ENCODE measurements at places on chromosomes 1 and 21.
A peak's percentile ranks its signal among the peaks of the same experiment; 100 is the strongest.

- no peak for DNase-seq
Measured at GRCh38 chr1:198649968-198650338, 11.1 kb downstream of the PTPRC start.

- peak; percentile 68 for DNase-seq
Measured at GRCh38 chr1:9942399-9942938, 722 bp downstream of the LZIC start.

DNA sequence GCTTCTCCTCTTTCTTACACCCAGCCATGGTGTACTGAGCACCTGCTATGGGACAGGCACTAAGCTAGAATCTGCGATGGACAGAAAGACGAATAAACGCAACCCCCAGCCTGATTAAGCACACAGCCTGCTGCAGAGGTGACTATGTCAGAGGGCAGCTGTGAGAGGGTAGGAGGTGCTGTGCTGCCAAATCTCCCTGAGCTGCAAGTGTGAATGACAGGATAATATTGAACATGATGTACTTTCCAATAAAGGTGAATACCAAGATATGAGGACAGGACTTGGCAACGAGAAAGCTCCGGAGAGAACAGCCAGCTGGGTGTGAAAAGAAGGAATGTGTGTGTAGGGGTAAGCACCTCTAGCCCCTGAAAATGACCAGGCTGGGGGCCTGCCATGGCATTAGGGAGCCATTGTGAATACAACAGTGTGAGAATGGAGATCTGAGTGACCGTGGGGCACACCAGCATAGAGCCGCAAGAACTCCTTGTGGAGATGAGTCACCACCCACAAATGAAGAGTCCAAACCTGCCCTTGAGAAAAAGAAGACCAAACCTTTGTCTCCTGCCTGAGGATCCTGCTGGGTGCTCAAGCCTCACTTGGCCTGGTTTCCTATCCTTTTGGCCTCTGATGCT, 83.0 kb upstream of the ATF3 start:
- peak; percentile 80 for DNase-seq

GRCh38 chr1:243354511-243355153, 98.8 kb downstream of the SDCCAG8 start:
- DNase-seq: peak; percentile 9

DNA sequence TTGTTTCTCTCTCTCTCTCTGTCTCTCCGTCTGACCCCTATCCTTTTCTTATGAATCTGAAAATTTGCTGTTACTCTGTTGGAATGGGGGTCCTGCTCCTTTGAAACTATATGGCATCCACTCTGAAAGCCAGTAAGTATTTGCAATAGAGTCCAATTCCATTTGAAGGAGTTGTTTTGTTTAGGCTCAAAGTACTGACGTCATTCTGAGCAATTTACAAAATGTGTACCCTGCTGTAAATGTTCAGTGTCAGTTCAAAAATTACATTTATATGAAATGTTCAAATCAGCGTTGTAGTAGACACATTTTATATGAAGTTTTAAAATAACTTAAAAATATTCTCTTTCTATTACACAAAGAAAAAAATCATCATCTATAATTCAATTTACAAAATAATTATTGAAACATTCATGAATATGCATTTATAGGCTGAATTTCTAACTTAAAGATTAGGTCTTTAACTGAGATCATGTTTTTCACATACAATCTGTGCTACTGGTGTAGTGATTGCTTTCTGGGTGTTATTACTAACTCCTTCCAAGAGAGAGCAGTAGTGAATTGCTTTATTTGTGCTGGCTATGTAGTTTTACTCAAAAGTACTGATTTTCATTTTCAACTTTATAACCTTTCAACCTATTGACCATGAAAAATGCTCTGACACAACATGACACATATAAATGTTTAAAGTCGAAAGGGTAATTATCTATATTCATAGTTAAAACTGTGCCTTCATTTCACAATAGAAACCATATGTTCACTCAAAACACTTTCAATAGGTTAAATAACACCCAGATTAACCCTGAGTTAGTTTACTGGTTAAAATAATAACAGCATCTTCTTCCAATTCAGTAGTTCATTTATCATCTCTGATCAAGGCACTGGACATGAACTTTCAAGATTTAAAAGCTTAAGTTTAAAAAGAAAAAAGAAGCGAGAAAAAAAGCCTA, 253.1 kb upstream of the ADGRL4 start:
- DNase-seq: peak; percentile 47

DNA sequence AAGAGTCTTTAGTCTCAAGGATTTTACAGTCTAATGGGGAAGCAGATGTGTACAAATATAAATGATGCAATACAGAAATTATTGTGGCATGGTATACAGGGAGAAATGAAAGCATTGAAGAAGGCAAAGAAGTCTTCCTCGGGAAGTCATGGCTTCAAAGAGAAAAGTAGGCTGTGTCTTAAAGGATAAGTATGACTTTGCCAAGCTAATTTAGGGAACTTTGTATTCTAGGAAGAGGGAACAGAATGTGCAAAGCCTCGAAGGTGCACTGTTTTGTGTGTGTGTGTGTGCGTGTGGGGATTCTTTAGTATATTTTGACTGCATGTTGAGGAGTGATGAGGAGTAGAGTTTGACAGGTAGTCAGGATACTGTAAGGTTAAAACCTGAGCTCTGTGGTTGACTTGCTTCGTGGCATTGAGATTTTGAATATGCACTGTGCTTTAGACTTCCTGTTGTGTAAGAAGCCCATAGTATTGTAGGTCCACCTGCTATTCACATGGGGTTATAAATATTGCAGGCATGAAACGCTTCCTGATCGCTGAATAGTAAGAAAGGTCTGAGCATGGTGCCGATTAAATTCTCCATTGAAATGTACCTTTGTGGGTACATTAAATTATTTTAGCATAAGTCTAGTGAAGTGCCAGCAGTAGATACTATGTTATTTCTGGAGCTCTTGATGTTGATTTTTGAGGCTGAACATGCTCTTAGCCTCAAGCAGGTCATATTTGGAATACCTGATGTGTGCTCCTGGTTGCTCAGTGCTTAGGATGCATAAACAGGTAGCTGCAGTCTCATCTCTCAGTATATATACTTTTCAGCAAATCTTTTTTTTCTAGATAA, 8.0 kb downstream of the SMAP2 start:
- DNase-seq: no peak

GRCh38 chr1:55916481-55916880, 662.9 kb downstream of the PLPP3 start:
- DNase-seq: peak; percentile 52

DNA sequence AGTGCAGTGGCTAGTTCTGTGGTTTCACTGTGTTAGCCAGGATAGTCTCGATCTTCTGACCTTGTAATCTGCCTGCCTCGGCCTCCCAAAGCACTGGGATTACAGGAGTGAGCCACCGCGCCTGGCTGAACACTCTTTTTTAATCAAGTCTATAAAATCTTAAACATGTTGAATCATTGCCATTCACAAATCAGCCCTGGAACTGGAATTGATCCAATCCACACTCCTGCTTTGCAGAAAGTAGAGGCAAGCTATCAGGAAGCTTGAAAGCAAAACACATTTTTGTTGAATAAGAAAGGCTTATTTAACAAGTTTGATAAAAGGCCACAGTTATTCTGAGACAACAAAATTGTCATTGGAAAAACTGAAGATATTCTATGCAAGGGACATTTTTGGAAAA, 18.3 kb upstream of the EFHD2 start:
- DNase-seq: peak; percentile 41

DNA sequence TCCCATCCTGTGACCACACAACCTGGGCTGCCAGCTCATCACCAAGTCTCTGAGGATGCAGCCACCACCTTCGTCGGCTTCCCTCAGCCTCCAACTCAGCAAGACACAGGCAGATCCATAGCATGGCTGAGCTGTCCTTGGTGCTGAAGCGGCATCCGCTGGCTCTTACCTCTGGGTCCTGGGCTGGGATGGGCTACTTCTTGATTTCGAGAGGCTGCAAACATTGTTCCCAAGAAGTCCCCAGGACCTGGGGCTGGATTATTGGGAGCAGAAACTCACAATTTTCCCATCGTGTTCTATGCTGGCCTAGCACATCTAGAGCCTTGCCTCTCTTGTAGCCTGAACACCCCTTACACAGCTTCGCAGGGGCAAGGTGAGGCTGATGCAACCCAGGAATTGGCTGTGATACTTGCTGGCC, 24.9 kb upstream of the C1QA start:
- peak; percentile 59 for DNase-seq

DNA sequence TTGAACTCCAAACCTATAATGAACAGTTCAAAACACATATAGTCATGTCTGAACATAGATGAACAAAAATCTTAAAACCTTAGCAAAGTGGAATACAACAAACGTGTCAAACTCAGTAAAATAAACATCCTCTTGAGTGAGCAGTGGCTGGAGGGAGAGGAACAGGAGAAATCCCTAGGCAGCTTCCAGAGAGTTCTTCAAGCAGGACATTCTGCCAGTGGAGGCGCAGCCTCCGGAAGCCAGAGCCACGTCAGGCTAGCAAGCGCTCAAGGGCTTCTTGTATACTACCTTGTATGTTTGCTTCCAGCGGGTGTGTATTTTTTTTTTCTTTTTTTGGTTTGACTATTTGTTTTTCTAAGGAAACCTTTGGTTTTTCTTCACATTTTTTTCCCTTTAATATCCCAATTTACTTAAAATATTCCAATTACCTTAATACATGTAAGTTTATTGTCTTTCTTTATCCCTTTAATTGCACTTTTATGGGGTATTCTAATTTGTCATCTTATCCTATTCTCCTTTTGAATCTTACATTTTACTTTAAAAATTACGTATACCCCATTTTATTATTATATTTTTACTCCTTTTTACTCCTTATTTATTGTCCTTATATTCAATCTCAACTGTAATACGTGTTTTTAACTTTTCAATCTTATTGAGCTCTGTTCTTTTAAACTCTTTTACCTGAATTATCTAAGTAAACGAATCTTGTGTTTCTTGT, 42.0 kb downstream of the COLGALT2 start:
- no peak for DNase-seq

DNA sequence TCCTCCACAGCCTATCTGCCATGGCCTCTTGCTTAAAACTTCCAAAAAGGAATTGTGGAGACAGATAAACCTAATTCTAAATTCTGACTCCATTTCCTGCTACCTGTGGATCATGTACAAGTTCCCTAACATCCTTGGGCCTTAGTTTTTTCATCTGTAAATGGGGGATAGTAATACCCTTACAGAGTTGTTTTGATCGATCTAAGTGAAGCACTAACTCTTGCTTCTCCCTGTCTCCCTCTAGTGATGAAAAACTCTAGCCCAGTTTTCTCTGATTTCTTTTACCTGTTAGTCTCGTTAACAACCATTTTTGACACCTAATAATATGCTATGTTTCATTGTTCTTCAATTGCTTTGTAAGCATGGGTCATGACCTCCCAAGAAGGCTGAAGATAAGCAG, 65.9 kb downstream of the TM2D1 start:
- no peak for DNase-seq

GRCh38 chr21:35024513-35024912, 24.6 kb downstream of the RUNX1 start:
- no peak for DNase-seq

DNA sequence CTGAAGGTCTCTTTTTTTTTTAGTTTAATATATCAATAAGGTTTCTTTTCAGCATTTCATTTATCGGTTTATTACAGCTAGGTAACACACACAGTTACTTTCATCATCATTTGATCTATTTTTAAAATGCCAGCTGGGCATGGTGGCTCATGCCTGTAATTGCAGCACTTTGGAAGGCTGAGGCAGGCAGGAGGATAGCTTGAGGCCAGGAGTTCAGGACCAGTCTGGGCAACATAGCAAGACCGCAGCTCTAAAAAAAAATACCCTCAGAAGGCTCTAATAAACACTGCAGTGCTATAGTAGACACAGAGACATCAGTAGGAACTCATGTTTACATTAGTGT, 48.5 kb upstream of the VAMP3 start:
- DNase-seq: no peak

- DNase-seq: no peak
Measured at GRCh38 chr21:46006547-46007491, 25.2 kb downstream of the COL6A1 start.

DNA sequence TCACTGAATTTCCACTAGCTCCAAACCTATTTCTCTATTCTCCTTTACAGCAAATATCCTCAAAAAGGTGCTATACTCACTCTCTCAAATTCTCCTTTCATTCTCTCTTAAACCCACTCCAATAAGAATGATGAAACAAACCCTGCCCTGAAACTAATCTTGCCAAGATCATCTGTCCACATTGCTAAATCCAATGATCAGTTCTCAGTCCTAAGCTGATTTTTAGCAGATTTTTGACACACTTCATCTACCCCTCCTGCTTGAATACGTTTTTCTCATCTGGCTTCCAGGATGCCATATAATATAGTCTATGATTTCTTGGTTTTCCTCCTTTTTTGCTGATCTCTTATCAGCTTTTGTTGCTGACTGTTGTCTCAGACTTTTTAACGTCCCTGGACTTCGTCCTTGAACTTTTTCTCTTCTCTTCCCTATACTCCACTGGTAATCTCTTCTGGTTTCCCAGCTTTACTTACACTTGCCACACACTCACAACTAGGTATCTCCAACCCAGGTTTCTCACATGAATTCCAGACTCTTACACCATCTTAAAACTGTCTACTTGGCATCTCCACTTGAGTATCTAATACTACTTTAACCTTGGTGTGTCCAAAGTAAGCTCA, 35.3 kb downstream of the RERE start:
- DNase-seq: no peak

DNA sequence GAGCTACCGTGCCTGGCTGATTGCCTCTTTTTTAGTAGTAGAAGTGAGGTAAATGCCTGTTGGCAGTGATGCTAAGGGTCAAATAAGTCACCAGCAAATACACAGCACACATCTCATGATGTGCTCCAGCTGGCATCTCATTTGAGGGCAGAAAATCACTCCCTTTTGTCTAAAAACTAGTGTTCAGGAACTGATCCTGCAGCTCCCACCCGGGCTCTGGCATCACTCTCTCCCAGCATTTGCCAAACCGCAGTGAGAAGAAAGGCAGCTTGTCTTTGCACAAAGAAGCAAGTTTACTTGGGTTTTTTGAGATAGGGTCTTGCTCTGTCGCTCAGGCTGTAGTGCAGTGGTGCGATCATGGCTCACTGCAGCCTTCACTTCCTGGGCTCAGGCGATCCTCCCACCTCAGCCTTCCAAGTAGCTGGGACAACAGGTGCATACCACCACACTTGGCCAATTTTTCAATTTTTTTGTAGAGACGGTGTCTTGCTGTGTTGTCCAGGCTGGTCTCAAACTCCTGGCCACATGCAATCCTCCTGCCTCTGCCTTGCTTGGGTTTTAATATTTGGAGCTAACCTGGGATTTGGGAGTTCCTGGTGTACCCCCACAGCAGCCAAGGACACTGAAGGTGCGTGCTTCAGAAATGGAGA, 4.1 kb downstream of the RBP7 start:
- peak; percentile 15 for DNase-seq

DNA sequence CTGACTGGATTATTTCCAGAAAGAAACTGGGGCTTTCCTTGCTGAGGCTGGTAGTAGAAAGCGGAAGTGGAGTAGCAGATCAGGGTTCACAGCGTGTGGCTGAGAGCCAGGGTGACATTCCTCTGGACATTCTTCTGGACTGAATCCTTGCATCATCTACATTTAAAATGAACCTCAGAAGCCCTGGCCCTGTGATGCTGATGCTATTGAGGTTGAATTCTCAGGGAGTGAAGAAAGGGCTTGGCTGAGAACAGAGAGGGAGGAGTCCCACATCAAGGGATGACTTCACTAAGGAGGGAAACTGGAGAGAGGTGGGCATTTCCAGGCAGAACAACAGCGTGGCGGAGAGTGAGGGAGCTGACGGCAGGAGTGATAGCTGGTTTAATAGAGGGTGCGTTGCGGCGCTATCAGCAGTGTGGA, 102.3 kb upstream of the LMO4 start:
- DNase-seq: peak; percentile 100
